ENCODE measurements at places on chromosomes 1 and 21.

- no peak for DNase-seq
Observed at GRCh38 chr1:12539320-12539704, 78.7 kb downstream of the DHRS3 start.

GRCh38 chr1:67777016-67777415, 56.3 kb downstream of the GNG12 start:
- no peak for DNase-seq

DNA sequence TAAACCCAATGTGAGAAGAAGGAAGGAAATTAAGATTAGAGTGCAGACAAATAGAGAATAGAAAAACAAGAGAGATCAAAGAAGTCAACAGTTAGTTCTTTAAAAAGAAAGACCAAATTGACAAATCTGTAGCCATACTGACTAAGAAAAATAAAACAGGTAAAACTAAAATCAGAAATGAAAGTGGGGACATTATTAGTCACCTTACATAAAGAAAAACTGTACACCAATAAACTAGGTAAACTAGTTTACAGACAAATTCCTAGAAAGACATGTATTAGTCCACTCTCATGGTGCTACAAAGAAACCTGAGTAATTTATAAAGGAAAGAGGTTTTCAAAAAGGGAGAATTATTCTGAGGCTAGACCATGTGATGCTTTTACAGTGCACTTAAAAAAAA, 22.3 kb downstream of the BLZF1 start:
- DNase-seq: no peak

GRCh38 chr1:182144646-182145030, 83.1 kb upstream of the ZNF648 start:
- no peak for DNase-seq

- DNase-seq: no peak
Observed at GRCh38 chr1:235108185-235108593, 20.4 kb downstream of the TOMM20 start.

DNA sequence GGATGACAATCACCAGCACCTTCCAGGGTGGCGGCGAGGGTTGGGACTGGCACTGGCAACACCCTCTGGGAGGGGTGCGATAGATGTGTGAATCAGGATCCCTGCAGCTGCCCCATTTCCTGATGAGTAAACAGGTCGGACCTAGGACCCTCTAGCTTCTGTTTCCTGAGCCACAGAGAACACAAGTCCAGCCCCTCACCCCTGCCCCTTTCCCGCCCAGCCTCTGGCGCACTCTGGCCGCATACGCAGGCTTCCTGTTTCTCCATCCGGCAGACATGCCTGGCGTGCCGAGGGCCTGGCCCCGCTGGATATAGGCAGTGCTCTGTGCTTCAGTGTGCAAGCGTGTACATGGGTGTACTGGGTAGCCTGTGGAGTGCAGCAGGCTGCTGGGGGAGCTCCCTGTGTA, 4.6 kb downstream of the PEAR1 start:
- DNase-seq: no peak

GRCh38 chr1:152928671-152929070, 18.3 kb upstream of the SPRR5 start:
- DNase-seq: no peak

All from CD4-positive, alpha-beta T cell treated with Interleukin-15 for 4 hours (primary cell).